ENCODE measurements at places on chromosomes 1 and 21.

GRCh38 chr1:208599063-208599462 lies 354.9 kb upstream of the PLXNA2 start:
- no peak for DNase-seq

- DNase-seq: no peak
These were observed 15.8 kb downstream of the CD2 start for GRCh38 chr1:116769994-116770393.

- no peak for DNase-seq
These were observed 264.2 kb downstream of the USP25 start for GRCh38 chr21:15993951-15994350.

GRCh38 chr1:156203331-156203730 lies 9.4 kb downstream of the SLC25A44 start:
- DNase-seq: no peak
